ENCODE measurements at places on chromosomes 5 and 9.

GRCh38 chr5:152464048-152464447 is 59.0 kb upstream of the NMUR2 start:
- no peak for DNase-seq

- DNase-seq: no peak
These were observed 13.6 kb downstream of the UBE2D2 start for GRCh38 chr5:139574641-139575312.

- DNase-seq: no peak
These were observed 122.5 kb downstream of the CDH18 start for GRCh38 chr5:19865336-19866089.

DNA sequence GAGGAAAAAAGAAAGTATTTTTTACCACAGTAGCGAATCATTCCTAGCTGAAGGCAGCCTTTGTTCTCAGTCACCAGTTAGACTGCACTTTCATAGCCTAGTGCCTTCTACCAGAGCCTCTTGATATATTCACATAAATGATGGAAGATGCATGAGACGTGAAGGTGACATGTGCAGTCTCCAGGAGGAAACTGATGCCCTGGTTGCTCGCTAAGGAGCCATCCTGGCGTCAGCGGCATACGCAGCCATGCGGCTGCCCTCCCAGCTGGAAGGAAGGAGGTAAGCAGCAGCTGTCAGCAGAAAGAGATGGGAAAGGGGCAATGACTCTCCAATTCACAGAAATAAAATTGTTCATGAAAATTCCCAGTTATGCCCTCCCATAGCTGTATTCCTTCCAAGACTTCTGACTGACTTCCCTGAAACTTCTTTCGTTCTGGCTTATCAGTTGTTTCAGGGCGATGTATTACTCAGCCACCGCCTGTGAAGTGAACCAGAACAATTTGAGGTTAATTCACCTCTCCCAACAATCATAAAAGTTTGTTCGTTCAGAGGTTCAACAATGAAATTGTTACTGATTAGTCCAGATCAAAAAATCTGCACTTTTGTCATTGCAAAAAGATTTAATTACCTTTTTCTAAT is 331.2 kb downstream of the NR2F1-AS1 start:
- DNase-seq: no peak

DNA sequence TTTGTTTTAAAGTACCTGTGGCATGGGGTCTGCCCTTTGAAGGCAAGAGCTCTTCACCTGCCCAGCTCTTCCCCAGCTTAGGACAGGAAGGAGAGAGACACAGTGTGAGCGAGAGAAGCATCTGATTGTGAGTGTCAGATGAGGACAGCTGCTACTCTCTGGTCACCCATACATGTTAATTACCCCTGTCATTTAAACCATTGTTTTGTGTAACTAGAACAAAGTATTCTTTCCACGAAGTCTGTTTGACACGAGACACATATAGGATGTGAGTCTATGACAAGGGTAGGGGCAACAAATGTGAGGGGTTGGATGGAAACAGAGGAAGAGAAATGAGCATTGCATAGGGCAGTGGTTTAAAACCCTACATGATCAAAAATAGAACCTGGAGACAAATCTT is 3.0 kb upstream of the CD274 start:
- DNase-seq: no peak

- DNase-seq: no peak
These were observed 23.4 kb downstream of the CETN3 start for GRCh38 chr5:90386099-90386710.

GRCh38 chr9:114401344-114401743 is 13.6 kb upstream of the AKNA start:
- DNase-seq: no peak

GRCh38 chr5:36535378-36535777 is 71.0 kb upstream of the SLC1A3 start:
- DNase-seq: no peak

DNA sequence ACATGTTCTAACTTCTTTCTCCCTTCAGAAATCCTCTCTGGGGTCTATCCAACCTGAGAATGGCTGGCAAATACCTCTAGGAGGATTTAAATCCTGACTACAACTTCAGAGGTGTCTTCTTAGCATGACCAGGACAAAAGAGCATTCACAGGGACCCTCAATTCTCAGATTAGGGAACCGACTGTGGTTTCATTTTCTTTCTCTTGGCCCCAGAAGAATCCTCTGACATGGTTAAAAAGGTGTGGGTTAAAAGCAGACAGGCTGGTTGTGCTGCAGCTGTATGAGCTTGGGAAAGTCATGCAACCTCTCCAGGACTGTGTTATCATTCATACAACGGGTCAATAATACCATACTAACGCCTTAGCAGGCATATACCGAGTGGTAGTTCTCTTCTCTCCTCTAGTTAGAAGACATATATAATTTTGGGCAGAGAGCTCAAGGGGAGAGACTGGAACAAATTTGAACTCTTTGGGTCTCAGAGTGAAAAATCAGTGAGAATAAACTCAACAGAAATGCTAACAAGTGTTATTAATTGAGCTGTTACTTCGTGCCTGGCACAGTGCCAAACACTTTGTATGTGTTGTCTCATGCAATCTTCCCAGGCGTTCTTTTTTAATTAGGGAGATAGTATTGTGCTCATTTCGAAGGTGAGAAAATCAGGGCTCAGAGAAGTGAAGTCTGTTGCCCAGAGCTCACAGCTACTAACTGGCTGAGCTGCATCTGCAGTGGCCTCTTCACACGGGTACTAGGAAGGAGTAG is 35.2 kb downstream of the INSYN2B start:
- no peak for DNase-seq

DNA sequence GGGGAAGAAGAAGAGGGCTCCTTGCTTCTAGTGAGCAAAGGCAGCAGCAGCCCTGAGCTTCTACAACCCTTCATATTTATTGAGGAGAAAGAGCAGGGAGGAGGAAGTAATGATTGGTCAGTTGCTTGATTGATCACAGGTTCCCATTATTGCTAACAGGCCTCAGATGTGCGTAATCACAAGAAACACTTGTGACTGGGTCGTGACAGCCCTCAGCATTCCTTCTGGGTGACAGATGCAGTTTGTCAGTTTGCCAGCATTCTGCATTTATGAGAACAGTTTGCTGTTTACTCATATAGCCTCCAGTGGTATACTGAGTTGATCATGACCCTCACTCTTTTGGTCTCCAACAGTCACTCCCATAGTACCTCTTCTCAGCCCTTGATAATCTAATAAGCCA is 111.5 kb upstream of the TNC start:
- no peak for DNase-seq

DNA sequence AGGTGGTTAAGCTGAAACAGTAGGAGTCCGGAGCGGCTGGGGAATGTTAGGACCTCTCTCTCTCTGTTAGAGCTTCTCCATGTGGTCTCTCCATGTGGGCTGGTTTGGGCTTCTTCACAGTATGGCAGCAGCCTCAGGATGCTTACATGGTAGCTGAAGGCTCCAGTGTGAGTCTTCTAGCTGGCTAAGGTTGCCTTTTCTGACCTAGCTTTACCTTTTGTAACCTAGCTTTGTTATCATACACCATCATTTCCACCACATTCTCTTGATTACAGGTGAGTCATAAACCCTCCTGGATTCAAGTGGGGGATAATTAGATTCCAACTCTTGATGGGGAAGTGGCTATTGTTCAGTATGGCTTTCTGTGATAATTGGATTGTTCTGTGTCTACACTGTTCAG is 98.5 kb downstream of the MTREX start:
- DNase-seq: no peak

DNA sequence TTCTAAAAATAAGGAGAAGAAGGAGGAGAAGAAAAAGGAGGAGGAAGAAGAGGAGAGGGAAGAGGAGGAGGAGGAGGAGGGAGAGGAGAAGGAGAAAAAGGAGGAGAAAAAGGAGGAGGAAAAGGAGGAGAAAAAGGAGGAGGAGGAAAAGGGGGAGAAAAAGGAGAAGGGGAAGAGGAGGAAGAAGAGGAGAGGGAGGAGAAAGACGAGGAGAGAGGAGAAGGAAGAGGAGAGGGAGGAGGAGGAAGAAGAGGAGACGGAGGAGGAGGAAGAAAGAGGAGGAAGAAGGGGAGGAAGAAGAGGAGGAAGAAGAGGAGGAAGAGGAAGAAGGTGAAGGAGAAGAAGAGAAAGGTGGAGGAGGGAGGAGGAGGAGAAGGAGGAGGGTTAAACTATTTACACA is 210.2 kb upstream of the TRPM3 start:
- DNase-seq: no peak

GRCh38 chr5:131795228-131795627 is 1.6 kb downstream of the FNIP1 start:
- DNase-seq: no peak

- DNase-seq: no peak
These were observed 9.0 kb upstream of the AK1 start for GRCh38 chr9:127886401-127886972.

- no peak for DNase-seq
These were observed 112.8 kb upstream of the SLC25A48 start for GRCh38 chr5:135721548-135722090.

GRCh38 chr9:127233550-127233949 is 31.0 kb upstream of the GARNL3 start:
- no peak for DNase-seq

DNA sequence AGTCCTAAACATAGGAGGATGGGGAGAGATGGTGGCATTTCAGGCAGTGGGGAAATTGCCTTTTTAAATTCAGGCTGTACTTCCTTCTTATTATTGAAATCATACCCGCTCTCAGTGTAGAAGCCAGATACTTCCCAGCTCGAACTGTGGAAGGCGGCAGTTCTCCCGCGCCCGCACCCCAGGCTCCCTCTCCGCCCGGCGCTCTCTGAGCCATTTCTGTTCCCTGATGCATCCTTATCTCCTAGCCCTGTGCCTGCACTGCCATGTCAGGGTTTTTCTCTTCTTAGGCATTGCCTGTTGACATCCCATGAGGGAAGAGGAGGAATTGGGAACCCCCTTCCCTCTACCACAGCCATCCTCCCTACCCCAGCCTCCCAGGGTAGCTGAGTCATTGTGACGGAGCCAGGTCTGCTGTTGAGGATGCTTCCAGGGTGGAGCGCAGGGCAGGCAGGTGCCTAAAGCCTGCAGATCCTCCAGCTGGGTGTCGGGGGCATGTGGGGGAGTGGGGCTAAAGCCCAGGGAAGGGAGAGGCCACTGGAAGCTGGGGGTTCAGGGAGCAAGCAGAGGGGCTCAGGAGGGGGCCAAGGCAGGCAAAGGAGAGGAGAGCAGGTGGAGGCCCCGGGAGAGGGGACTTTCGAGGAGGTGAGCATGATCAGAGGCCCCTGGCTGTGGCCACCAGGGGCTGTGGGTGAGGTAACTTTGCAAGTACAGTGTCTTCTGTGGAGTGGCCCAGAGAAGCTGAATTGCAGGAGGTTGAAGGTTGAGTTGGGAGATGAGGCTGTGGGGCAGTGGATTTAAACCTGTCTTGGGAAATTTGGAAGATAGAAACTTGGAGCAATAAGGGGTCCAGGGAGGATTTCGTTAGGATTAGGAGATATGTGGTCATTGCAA is 16.2 kb downstream of the LAMC3 start:
- no peak for DNase-seq

GRCh38 chr5:66223637-66224036 is 79.5 kb downstream of the SREK1 start:
- DNase-seq: no peak

DNA sequence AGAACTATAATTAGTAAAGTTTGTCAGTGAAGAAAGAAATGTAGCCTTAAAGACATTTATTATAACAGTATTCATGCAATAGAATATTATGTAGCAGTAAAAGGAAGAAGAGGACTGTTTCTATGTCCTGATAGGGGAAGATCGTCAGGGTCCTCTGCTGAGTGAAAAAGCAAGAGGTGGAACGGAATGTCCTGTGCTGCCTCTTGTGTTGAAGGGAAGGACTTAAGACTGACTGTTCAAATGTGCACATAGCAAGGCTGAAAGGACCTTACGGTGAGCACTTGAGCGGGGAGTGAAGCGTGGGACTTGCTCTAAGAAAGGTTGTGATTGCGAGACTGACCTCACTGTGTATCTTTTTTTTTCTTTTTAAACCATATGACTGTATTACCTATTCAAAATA is 63.2 kb downstream of the SNX24 start:
- DNase-seq: no peak

- DNase-seq: no peak
These were observed at the start of gene ZNF454 for GRCh38 chr5:178940569-178941360. ZNF454 (plus strand) TSS chr5:178941198; CDS start chr5:178942792, 1,594 bp downstream.

DNA sequence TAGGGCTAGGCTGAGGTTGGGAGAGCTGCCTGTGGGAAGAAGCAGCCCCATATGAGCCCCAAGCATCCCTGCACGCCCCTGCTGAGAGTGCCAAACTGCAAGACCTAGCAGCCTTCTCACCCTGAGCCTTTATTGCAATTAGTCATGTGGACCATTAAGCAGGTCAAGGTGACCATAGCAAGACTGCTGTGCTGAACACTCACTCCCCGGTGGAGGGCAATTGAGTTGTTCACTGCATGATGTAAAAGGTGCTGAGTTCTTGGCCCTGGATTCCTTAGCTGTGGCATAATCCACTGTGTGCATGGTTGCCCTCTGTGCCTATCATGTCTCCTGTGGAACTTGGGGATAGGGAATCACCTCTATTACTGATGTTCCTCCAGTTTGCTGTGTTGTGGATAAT is 131.1 kb downstream of the FOXD1 start:
- DNase-seq: no peak

Measured in stimulated activated CD8-positive, alpha-beta memory T cell treated with anti-CD3 and anti-CD28 coated beads, Interleukin-4, amount 100 ng/mL, for 4 hours (primary cell).